ENCODE measurements at places on chromosomes 12 and 14.

- DNase-seq, result no peak
Observed at GRCh38 chr12:71007020-71007419, 86.5 kb upstream of the PTPRR start.

DNA sequence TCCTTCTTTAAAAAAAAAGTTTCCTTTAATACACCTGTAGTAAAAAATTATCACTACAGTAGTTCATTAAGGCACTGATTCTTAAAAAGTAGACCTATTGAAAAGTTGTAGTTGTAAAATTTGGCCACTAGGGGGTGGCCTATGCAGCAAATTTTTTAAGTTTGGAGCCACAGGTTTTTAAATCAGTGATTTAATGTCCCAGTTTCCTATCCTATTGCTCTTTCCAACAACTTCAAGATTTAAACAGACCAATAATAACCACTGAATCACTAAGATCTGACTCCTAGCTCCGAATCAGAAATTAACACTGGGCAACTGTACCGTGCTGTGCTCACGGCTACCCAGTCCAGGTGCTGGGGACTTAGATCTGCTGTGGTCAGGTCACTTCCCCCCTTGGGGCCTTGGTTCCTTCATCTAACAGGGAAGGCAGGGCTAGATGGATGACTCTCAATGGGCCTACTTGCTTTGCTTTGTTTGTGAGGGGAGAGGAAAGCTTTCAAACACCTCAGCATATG, 279.3 kb downstream of the MED13L start:
- peak; percentile 31 for DNase-seq

- peak; percentile 86 for DNase-seq
Observed at GRCh38 chr12:54017878-54018467, 9.2 kb downstream of the HOXC8 start.

- DNase-seq, result no peak
Observed at GRCh38 chr14:82366803-82367202, 833.1 kb upstream of the SEL1L start.

DNA sequence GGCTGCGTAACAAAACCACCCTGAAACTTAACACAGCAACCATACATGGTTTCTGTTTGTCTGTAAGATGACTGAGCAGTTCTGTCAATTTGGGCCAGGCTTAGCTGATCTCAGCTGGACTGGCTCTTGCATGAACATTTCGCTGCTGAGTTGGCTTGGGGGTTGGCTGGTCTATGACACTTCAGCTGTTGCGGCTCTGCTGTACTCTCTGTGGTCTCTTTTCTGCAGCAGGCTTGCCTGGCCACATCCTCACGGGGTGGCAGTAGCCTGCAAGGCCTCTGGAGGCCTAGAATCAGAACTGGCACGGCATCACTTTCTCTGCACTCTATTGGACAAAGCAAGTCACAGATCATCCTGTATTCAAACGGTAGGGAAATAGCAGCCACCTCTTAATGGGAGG, 216.2 kb downstream of the BCL11B start:
- DNase-seq, result no peak

DNA sequence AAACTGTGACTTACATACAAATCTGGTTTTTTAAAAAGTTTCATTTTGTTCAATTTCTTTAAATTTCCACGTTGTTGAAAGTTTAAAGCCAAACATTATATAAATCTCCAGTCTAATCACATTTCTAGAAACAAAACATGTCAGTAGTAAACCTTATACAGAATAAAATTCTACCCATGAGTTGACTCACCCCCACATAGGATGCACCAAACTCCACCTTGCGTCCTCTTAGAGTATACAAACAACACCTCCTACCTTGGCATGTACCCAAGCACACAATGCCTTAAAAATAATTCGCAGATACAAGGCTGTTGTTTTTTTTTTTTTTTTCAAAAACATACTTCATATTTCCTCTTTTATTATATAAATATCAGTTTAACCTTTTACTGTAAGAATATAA, 3.3 kb downstream of the FBXL14 start:
- DNase-seq, result no peak

- no peak for DNase-seq
Observed at GRCh38 chr12:31018106-31018789, 55.4 kb upstream of the DDX11 start.

- DNase-seq, result no peak
Observed at GRCh38 chr14:96067985-96068930, 29.1 kb downstream of the C14orf132 start.

DNA sequence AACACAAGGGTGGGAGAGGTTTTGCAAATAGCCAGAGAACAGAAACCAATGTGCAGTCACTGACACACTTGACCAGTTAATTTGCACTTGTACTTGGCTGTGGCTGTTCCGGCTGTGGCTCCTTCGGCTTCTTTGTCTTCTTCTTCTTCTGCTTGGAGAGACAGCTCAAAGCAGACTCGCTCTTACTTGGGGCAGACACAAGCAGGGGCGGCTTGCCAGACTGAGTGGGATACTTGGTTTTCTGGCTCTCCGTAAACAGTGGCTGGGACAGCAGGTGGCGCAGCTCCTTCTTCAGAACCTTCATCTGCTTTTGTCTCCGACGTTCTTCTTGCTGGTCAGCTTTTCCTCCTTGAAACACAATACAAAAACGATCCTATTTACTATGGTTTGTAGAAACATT, 25.0 kb downstream of the OTUB2 start:
- DNase-seq, result no peak

- no peak for DNase-seq
Observed at GRCh38 chr12:86660488-86661147, 404.4 kb upstream of the MGAT4C start.

Measured in right kidney (tissue), 9 donors.